Foreskin keratinocyte (primary cell): ENCODE measurements at places on chromosomes 2 and 18. TPM values are rescaled to one million over a fixed set of nuclear protein-coding genes. Genes with fewer than 3 reads are reported as not detected.

- no peak for DNase-seq
Measured at GRCh38 chr2:126810001-126810400, 88.7 kb upstream of the TEX51 start.

DNA sequence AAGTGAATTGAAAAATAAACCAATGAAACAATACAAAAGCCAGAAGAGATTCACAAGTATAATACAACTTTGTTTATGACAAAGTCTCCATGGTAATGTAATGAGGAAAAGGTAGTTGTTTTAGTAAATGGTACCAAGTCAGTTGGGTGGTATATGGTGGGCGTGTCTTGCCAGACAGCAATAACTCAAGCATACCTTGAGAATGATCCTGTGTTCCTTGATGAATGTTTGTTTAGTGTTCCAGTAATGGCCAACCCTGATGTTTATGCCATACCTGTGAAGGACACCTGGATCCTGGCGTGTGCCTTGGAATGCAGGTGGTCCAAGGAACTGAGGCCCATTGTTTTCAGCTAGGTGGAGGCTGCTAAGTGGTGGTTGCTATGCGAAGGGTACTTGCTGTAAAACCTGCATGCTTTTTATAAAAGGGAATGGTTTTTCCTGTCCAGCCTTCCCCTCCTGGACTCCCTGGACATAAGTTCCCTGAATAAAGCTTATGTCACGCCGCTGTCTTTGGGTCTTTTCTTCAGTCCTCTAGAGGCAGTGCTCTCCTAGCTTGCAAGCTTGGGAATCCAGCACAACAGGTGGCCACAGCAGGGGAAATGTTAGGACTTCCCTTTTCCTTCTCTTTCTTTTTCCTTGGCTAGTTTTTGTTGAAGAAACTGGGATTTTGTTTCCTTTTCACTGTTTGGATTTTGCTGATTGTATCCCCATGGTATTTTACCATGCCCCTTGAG lies 54.7 kb downstream of the MTA3 start:
- DNase-seq, result no peak

DNA sequence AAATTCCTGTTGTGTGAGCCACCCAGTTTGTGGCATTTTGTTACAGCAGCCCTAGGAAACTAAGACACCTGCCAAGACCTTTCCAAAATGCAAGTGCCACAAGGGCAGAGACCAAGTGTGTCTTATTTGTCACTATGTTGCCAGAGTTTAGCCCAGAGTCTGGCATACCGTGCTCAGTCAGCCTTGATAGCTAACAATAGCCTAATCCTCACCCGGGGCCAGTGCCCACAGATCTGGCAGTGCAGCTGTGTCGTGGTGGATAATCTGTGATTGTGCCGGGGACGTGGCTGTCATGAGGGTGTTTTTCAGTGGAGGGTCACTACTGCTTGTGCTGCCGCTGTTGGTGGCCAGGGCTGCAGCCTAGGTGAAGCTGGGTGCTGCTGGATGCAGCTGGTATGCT lies 53.5 kb downstream of the MEP1B start:
- no peak for DNase-seq

DNA sequence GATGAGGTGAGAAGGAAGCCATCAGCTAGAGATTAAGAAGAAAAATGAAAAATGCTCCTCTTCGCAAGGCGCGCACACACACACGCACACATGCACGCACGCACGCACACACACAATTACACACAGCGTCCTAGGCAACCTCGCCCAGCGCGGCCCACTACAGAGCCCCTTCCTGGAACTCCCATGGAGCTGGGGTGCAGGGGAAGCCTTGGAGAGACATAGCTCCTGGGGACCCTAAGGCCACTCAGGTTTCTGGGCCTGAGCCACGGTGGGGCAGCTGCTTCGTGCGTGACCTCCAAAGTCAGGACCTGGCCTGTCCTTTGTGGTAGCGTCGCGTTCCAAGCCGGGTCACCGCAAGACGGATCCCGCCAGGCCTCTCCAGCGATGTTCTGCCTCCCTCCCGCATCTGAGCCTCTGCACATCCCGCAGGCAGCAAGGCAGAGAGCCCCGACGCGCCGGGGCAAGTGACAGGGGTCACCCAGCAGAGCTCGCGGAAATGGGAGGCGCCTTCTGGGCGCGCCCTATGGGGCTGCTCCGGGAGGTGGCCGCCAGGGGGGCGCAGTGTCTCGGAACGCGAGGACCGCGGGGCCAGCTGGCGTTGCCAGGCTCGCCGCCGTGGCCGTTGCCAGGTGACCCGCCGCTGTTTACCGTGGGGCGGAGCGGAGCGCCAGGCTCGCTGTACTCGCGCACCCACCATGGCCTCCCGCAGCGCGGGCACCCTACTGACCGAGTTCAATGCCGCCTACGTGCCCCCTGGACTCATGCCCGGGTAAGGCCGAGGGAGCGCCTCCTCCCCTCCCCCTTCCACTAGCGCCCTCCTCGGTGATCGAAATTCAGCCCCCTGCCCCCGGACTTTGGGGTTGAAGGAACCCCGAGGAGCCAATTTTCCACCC lies 79.0 kb downstream of the CIB4 start:
- DNase-seq, result no peak

GRCh38 chr2:11082880-11083279 lies 72.4 kb upstream of the SLC66A3 start:
- DNase-seq, result no peak

DNA sequence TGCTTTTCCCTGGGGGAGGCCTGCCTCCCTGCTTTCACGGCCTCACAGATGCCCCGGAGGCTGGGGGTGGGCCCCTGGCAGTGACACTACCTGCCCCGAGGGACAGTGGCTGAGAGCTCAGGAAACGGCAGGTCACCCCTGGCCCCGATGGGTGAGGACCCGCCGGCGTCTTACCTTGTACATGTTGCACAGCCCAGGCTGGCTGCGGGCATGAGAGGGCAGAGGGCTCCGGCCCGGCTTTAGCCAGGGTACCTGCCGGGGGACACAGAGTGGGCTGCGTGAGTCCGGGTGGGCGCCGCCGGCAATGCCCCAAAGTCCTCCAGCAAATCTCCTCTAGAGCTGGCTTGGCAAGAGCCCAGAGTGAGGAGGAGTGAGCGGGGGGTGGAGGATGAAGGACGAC lies 122.9 kb downstream of the MBP start:
- no peak for DNase-seq

Gene KLHL41
- 0.17 and 0.18 TPM in 2 replicates for total RNA-seq
